HL-60 (cell line): ENCODE measurements at places on chromosomes 12 and 14.

- DNase-seq, result no peak
Observed at GRCh38 chr14:23862513-23862912, 91.1 kb upstream of the DHRS4 start.

- no peak for DNase-seq
Observed at GRCh38 chr14:24605435-24606190, 3.9 kb downstream of the GZMH start.

- no peak for DNase-seq
Observed at GRCh38 chr14:101988377-101988776, 24.0 kb downstream of the DYNC1H1 start.

DNA sequence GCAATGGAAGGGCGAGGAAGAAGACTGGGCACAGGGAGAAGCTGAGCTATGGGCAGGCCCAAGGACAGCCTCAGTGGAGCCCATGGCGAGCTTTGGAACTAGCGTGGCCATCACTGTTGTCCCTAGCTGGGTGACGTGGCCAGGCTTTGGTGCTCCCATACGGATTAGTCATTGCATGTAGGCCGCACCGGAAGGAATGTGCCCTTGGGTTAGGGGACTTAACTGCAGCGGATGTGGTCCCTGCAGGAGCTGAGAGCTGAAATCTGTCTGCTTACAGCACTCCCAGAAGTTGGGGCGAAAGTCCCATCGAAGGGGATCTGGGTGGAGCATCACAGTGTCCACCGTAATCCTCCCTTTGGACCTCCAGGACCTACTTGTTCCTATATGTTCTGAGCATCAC, 133.7 kb downstream of the PAPOLA start:
- no peak for DNase-seq
